ENCODE measurements at places on chromosomes 11 and 22. TPM values are rescaled to one million over a fixed set of nuclear protein-coding genes. Genes with fewer than 3 reads are reported as not detected.

DNA sequence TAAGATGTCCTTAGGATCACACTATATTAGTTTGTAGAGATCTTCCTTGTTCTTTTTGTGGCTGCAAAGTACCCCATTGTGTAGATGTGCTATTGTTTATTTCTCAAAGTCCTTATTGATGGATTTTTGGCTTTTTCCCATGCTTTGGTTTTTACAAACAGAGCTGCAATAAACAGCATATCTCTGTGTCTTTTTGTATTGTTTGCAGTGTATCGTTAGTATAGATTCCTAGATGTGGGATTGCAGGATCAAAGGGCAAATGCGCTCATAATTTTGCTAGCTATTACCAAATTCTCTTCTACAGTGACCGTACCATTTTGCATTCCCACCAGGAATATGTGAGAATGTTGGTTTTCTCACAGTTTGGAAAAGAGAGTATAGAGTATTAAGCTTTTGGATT is 27.5 kb upstream of the FTH1 start:
- DNase-seq: no peak

DNA sequence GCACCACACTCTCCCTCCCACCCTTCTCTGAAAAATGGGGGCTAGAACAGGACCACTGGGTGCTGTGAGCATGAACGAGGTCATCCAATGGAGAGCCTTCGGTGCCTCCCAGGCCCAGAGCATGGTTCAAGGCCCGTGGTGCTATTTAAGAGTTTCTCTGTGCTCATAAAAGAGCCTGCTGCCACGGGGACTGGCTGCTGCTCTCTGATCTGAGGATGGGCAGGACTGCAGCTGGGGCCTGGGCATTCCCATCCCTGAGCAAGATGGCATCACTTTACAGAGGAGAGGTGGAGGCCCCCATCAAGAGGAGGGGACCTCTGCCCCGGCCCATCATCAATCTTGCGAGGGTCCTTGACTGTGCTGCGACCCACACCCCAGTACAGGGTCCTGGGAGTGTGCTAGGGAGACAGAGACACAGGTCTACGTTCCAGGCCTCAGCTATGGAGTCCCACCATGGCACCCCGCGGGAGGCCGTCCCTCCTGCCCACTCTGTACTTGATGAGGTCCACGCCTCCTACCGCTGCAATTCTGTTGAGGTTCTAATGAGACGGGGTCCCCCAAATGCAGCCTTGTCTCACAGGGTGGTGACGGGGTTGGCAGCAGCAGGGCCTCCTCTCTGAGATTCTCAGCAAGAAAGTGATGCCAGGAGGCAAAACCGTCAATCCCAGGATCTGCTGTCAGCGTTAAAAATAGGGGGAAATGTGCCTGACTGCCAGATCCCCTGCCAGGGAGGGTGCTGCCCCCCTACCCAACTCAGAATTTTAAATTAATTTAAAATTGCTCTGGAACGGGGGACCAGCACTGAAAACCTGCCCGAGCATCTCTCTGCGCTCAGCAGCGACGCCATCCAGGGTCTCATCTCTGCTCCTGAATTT is 405.4 kb downstream of the SHANK2 start:
- DNase-seq: no peak

GRCh38 chr11:27371489-27371888 is 8.5 kb upstream of the CCDC34 start:
- no peak for DNase-seq

DNA sequence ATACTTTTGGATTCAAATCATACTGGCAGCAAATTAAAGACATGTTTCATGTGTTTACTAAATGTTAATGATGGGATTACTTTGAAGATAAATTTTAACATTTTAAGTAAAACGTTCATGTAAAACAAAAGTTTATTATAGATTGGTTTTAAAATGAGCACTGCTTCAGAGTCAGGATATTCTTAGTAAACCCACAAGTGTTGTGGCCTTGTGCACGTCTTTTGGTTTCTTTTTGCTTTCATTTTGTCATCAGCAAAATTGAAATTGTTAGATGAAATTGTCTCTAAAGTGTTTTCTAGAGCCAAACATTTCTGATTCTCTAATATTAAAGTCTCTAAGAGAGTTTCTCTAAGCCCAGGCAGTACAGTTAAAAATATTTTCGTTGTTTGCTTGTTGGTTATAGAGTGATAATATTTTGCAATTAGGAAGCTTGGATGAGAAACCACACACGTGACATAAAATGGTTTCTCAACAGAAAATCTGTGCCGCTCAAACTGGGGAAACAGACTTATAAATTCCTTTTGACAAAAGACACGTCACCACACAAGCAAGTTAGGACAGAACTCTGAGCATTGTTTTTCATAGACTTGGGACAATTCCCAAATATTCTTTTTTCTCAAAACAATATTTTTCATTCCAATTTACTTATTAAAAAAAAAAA is 164.4 kb downstream of the TEAD1 start:
- no peak for DNase-seq

E2F8 gene
- polyA plus RNA-seq: 0.24 TPM

Data from B cell (primary cell).